ENCODE measurements at places on chromosomes 2 and 18.

DNA sequence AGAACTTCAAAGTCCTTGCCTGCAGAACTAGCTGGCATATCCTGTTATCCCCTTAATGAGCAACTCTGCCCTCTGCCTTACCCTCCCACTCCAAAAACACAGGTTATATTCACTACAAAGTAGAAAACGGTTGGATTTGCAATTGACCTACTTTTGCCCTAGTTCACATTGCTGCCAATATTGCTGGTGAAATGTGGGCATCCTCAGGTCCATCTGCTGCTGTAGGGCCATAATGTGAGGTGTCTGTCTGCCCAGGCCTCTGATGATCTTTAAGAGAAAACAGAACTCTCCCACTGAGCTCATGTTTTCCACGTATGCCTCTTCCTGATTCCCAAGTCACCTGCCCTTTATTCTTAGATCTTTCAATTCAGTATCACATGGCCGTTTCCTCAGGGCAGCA is 294.0 kb upstream of the CDH20 start:
- DNase-seq = no peak

GRCh38 chr18:29439398-29439797 is 1262.5 kb upstream of the CDH2 start:
- DNase-seq = no peak

DNA sequence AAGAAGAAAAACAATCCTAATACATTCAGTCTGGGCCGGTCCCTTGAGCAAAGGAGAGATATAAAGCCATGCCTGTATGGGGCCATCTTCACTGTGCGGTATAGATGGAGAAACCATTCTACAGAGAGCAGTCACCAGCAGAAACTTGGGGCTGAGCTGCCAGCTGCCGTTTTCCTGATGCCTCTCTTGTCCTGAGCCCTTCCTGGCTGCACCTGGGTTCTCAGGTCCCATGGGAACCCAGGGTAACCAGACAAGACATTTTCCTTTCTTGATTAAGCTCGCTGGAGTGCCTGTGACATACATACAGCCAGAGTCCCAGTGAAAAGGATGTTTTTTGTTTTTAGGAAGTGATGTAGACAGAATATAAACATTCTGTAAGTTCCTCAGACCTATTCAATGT is 5.3 kb upstream of the METTL21A start:
- no peak for DNase-seq

DNA sequence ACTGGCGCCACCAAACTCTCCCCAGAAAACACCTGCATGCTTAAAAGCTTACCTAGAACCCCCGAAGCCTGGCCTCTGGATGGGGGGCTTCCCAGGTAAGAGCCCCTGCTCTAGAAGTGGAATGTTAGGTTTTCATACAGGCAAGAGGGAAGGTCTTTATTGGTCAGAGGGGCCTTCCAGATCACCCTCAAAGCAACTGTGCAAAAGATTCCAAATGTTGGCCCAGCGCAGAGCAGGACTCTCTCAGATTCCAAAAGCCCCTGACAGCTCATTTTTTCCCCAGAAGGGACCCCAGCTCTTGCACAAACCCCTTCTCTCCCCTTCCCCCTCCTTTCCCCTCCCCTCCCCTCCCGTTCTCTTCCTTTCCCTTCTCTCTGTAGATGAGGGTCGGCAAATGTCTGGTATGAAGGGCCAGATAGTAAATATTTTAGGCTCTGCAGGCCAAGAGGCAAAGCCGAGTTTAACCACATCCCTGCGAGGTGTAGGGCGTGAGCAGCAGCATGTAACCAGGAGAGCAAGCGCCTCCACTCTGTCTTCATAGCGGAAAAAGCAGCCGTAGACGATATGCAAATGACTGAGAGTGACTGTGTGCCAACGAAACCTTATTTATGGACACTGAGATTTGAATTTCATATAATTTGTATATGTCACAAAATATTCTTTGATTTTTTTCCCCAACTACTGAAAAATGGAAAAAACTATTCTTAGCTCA is 116.9 kb downstream of the SMAD7 start:
- DNase-seq = no peak

DNA sequence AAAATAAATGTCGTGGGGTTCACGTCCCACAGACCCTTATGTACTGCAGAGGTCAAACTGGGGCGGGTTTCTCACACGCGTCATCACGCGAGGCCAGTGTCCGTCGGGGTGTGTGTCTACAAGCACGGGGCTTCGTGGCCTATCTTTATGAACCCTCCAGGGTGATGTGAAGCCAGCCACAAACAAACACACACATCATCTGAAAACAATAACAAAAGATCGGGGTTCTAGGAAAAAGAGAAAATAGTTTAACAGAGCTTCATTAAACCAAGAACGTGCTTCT is 23.3 kb downstream of the LDLRAD4 start:
- DNase-seq = no peak

DNA sequence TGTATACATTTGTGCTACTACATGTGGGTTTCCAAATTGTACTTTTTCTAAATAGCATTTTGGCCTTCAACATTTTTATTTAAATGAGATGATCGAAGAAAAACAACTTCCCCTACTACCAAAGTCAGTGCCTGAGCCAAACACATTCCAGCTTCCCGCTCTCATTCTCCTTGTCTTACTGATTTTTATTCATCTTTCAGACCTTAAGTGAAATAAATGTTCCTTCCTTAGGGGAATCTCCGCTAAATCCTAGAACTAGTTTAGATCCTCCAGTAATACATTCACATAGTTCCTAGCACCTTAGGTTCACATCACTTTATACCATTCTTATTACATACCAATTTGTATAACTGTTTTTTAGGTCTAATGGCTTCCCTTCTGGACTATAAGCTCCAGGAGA is 122.3 kb upstream of the COL3A1 start:
- DNase-seq = no peak

DNA sequence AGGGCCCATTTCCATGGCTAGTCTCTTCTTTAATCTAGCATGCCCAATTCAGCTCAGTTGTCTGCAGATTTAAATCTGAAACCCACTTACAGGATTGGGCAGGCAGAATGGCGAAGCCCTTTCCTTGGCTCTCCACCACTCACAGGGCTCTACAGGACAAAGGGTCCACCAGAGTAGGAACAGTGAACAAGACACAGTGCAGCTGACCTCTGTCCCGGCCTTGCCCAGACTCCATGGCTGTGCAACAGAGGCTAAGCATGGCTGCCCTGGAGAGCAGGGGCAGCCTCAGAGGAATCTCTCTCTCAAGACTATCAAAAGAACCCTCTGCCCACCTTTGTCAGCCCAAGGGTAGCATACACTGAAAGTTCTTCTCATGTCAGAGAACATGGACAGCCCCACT is 9.7 kb upstream of the ATP6V1B1 start:
- DNase-seq = no peak

GRCh38 chr2:23314687-23315086 is 70.3 kb upstream of the KLHL29 start:
- DNase-seq = no peak

DNA sequence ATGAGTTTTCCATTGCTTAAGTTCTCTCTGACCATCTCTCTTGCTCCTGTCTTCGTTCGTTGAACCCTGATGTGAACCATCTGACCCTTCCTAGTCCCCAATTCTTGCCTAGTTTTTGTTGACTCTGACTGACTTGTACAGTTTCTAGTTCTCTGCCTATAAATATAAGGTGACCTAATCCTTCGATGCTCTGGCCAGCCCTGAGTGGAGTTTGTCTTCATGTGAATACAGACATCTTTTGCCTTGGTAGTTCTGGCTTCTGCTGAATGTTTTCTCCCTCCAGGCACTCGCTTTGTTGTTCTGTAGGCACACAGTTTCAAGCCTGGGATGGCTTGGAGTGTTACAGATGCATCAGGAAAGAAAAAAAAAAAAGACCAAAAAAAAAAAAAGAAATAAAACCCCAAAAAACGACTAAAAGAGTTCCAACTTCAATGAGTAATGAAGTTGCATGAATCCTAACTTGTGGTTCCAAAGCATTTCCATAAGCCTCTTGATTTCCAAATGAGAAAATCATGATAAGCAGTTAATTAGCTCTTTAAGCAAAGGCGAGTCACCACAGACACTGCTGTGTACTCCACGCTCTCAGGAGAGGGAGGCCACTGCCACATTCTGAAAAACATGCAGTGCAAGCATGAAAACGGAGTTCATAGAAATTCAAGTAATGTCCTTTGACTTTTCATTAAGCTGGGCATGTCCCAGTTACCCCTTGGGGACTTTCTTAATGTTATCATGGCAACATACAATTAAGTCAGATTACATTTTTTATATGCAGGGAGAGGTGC is 165.2 kb downstream of the TDRD15 start:
- no peak for DNase-seq

DNA sequence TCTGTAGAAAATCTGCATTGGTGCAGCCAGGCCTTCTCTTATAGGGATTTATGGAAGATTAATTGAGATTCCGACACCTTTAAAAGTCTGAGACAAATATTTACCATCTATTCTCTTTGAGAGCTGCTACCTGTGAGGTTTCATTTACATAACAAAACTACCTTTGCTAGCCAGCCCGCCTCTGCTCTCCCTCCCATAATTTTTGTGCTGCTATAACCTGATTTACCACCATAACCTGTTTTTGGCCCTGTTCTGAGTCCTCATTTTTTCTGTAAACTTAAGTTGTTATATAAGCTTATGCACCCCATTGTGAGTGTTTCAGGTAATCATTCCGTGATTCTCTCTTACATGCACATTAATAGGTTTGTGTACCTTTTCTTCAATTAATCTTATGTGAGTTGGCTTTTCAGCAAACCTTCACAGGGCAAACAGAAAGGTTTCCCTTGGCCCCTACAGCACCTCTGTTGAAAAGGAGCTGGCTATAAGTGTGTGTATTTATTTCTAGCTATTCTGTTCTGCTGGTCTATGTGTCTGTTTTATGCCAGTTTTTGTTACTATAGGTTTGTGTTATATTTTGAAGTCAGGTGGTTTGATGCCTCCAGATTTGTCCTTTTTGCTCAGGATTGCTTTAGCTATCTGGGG is 114.9 kb upstream of the XIRP2 start:
- DNase-seq = no peak

DNA sequence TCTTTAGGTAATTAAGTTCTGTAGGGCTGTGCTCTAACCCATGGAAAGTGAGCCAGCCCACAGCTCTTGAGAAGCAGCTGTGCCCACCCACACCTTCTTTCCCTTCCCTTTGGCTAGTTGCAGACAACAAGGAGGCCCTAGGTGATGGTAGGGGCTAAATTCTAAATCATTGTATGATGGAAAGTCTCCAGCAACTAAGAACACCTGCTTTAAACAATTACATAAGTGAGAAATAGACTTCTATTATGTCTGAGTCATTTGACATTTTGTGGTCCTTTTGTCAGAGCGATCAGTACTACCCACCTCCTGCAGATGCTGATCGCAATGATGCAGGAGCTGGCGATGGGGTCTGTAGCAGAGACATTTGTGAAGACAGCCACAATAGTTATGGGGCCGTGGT is 79.6 kb downstream of the TEX51 start:
- no peak for DNase-seq

DNA sequence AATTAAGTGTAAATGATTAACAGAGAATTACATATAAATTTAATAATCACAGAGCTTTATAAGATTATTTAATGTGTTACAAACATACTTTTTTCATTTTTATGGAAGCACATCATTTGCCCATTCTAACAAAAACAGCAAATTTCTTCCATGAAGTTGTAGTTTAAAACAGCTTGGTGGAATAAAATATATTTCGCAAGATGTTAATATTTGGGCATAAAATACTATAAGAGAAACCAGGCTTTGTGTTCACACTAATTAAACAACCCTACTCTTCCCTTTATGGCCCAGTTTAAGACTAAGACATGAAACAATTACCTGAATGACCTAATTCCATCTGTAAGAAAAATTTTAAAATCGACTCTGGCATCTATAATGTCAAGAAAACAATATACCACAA is 69.4 kb downstream of the LNPK start:
- no peak for DNase-seq

- DNase-seq = no peak
Measured at GRCh38 chr2:123687064-123687463, 338.0 kb upstream of the CNTNAP5 start.

DNA sequence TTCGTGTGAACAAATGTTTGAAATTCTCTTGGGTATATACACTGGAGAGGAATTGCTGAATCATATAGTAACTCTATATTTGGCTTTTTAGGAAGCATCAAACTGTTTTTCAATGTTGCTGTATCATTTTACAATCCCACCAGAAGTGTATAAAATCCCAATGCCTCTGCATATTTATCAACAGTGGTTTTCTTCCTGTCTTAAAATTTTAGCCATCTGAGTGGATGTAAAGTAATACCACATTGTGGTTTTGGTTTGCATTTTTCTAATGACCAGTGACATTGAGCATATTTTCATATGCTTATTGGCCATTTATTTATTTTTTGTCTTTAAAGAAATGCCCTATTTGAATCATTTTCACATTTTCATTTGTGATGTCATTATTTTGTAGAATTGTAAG is 22.8 kb upstream of the LRP1B start:
- no peak for DNase-seq

GRCh38 chr2:183059561-183059960 is 19.0 kb upstream of the DUSP19 start:
- DNase-seq = peak; percentile 85

DNA sequence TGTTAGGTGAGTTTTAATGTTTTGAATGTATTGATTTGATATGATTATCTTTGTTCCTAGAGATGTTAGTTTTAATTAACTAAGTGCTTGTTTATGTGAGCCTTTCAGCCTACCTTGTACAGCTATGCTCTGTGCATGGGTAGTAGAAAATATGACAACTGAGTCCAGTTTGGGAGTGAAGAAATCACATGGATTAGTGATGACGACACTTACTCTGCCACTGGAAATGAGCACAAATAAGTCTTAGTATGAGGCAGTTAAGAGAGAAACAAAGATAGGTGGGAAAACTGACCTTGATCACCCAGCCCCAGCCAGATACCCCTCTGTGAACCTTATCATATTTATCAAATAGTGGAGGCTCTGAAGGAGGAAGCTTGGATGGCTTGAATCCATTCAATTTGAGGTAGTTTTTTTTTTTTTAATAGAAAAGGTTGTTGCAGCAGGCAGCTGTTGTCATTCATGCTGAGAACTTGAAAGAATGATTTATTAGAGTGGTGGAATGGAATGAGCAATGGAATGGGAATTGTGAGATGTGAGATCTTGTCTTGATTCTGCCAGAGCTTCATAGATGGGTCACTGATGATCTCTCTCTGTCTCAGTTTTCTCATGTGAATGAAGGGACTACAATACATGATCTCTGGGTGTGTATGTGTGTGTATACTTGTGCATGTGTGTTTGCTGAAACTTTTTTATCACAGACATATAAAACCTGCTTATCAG is 96.4 kb downstream of the MAP3K20 start:
- peak; percentile 55 for DNase-seq

- no peak for DNase-seq
Measured at GRCh38 chr2:128820452-128820851, 501.8 kb upstream of the HS6ST1 start.

- no peak for DNase-seq
Measured at GRCh38 chr2:165567273-165567672, 97.8 kb downstream of the CSRNP3 start.

GRCh38 chr2:199727306-199727705 is 123.7 kb downstream of the FTCDNL1 start:
- DNase-seq = no peak

DNA sequence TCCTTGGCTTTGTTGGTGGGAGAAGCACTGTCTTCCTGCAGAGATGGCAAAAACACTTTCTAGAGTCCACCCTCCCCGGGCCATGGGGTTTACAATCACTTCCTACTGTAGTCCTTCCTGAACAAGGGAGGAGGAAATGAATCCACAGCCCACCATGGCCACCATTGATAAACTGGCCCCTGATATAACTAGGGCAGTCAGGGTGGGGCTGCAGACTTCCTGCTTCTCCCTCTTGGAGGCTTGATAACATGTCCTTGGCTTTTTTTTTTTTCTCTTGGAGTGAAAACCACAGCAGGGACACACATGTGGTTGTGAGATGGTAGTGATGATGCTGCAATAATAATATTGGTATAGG is 437.8 kb downstream of the ZNF521 start:
- DNase-seq = no peak

- no peak for DNase-seq
Measured at GRCh38 chr2:88097192-88097591, 29.6 kb downstream of the SMYD1 start.
